Left ventricle myocardium inferior (tissue), 1 donor: ENCODE measurements at places on chromosomes 12 and 14.

- DNase-seq = no peak
Observed at GRCh38 chr12:16121953-16122352, 155.5 kb downstream of the SLC15A5 start.

DNA sequence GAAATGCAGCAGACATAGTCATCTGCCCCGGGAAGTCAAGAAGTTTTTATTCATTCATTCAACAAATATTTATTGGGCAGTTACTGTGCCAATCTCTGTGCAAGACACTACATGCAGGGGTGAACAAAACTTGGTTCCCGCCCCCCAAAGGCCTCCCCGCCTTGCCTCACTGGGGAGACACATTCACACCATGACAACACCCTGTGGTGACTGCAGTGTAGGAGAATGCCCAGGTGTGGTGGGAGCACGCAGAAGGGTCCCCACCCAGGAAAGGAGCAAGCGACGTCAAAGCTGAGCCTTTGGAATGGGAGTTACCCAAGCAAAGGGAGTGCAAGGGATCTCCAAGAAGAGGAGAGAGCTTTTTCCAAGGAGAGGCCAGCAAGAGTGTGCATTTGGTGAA, 1.6 kb upstream of the AQP6 start:
- DNase-seq = no peak

- no peak for DNase-seq
Observed at GRCh38 chr14:25759920-25760655, 710.1 kb upstream of the STXBP6 start.

GRCh38 chr14:100438678-100439592, 115.8 kb downstream of the SLC25A47 start:
- no peak for DNase-seq

DNA sequence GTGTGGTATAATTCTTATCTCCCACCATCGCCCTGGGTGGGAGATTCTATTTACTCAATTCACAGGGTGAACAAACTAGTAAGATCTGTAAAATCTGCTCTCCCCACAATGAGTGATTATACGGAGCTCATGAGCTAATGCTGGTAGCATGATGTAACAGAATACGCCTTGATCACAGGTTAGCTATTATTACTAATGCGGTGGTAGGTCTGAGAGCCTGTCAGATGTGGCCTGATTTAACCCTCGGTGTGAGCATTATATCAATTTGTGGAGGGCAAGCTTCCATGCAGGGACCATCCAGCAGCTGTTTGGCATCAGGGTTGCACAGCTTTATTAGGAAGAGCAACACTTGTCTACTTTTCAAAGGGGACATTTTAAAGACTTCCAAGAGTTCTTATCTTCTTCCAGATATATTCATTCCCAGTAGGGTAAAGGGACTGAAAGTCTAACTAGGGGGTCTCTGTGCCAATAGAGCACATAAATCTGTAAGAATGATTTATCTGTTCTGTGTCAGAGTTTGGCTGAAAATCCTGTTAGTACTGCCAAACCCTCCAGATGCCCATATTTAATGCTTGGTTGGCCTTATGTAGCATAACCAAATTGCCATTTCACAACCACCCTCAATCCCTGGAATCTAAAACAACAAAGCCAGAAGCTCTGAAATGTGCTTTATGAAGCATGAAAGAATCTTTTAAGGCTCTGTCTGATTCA, 18.7 kb downstream of the TSHR start:
- DNase-seq = no peak

DNA sequence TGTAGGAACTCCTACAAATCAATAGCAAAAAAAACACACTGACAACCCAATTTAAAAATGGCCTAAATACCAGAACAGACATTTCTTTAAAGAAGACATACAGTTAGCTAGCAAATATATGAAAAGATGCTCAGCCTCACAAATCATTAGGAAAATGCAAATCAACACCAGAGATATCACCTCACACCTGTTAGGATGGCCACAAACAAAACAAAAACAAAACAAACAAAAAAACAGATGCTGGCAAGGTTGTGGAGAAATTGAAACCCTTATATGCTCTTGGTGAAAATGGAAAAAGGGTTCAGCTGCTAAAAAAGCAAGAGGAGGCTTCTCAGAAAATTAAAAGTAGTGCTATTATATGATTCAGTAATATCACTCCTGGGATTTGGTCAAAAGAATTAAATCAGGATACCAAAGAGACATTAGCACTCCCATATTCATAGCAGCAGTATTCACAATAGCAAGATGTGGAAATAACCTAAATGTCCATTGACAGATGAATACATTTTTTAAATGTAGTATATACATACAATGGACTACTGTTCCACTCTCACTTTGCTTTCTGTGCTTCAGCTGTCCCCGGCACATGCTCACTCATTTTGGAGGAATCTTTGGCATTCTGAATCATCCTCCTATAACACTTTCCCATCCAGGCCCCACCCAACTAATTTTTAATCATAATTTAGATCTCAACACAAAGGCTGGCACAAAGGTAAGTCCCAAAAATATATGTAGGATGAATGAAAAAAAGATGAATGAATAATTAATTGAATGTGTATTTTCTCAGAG, 99.1 kb downstream of the SYT1 start:
- DNase-seq = no peak

DNA sequence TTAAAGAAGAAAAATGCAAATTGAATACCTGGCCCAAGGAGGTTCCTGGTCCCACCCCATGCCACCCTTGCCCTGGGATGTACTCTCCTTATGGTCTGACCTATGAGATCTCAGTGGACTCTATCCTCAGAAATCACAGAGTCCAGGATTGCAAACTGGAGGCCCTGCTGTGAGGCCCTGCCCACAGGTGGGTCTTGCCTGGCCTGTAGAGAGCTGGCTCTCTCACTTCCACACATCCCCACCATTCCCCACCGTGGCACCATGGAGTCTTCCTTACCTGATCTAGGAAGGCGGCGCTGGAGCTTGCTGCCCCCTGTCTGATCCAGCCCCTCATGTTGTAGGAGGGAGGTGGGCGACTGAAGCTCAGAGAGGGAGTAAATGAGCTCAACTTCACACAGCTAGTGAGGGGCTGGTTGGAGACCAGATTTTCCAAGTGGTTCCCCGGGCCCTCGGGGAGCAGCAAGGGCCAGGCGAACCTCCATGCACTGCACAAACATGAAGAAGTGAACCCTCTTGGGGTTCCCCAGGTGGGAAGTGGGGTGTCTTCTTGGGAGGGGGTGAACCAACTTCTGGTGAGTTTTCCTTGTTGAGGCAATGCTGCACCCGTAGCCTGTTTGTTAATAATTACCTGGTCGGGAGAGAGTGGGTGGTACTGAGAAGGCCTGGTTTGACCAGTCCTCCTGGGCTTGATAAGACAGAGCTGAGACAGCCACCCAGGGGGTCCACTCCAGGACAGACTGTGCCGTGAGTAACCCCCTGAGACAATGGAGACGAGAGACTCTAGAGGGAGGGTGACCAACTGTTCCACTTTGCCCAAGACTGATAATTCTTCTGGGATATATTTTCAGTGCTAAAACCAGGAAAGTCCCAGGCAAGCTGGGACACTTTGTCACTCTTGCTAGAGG, at the start of gene SERPINA4:
SERPINA4 (plus strand) TSS at position 692 of the 905 bp plus-strand sequence. CDS start 2,041 bp downstream, outside the sequence.
- DNase-seq = no peak
